Activated T-cell treated with anti-CD3 and anti-CD28 coated beads, Interleukin-2, amount 50 U/mL, for 72 hours (primary cell): ENCODE measurements at places on chromosomes 7 and 10. TPM values are rescaled to one million over a fixed set of nuclear protein-coding genes. Genes with fewer than 3 reads are reported as not detected.

GRCh38 chr10:6274484-6274883, 71.8 kb downstream of the PFKFB3 start:
- no peak for DNase-seq

- DNase-seq = no peak
Observed at GRCh38 chr7:25391295-25391861, 163.1 kb upstream of the NPVF start.

- no peak for DNase-seq
Observed at GRCh38 chr7:142859829-142860228, 5.0 kb downstream of the EPHB6 start.

Gene ANKRD30A
- not detected for total RNA-seq

Gene LIMK1
- total RNA-seq = 18.8 TPM
